Stomach (tissue), 19 donors: ENCODE measurements at places on chromosomes 6 and 20.
A peak's percentile ranks its signal among the peaks of the same experiment; 100 is the strongest.

- no peaks in the 10 kb centered on the region for H3K4me1 ChIP-seq
- no peaks in the 10 kb centered on the region for H3K27me3 ChIP-seq
- H3K27ac ChIP-seq = no peak overlapping the region
- DNase-seq = no peak
These were observed 7.1 kb downstream of the COL11A2 start for GRCh38 chr6:33185190-33185589.

- H3K27ac ChIP-seq = no peak overlapping the region
- H3K4me3 ChIP-seq = no peak overlapping the region
- DNase-seq = no peak
- peaks cover 41% of the 10 kb centered on the region for H3K36me3 ChIP-seq
These were observed 77.0 kb upstream of the MAP7 start for GRCh38 chr6:136627191-136627590.

- no peaks in the 10 kb centered on the region for H3K4me1 ChIP-seq
- H3K4me3 ChIP-seq = no peak overlapping the region
- peak; percentile 29 for DNase-seq
These were observed 76.5 kb downstream of the GJA10 start for GRCh38 chr6:89970609-89971337.

GRCh38 chr6:166281104-166281503 is 27.1 kb downstream of the PRR18 start:
- H3K36me3 ChIP-seq = no peaks in the 10 kb centered on the region
- peaks cover 5% of the 10 kb centered on the region for H3K4me1 ChIP-seq
- peaks cover 4% of the 10 kb centered on the region for H3K27me3 ChIP-seq
- H3K27ac ChIP-seq = no peak overlapping the region
- no peak overlapping the region for H3K4me3 ChIP-seq

GRCh38 chr6:21079468-21080048 is 514.0 kb upstream of the SOX4 start:
- no peak overlapping the region for H3K4me3 ChIP-seq
- H3K36me3 ChIP-seq = no peaks in the 10 kb centered on the region
- DNase-seq = no peak
- H3K27me3 ChIP-seq = no peaks in the 10 kb centered on the region

GRCh38 chr6:143243786-143244185 is 183.1 kb downstream of the AIG1 start:
- no peak overlapping the region for H3K4me3 ChIP-seq
- H3K36me3 ChIP-seq = no peaks in the 10 kb centered on the region
- no peak for DNase-seq
- no peaks in the 10 kb centered on the region for H3K27me3 ChIP-seq
- H3K4me1 ChIP-seq = no peaks in the 10 kb centered on the region
- H3K27ac ChIP-seq = no peak overlapping the region
